Stimulated activated CD4-positive, alpha-beta T cell treated with anti-CD3 and anti-CD28 coated beads, Interleukin-15, amount 100 ng/mL, for 48 hours (primary cell): ENCODE measurements at places on chromosomes 3 and 15.

- no peak for DNase-seq
These were observed 92.3 kb downstream of the FOXP1 start for GRCh38 chr3:71491154-71491752.

DNA sequence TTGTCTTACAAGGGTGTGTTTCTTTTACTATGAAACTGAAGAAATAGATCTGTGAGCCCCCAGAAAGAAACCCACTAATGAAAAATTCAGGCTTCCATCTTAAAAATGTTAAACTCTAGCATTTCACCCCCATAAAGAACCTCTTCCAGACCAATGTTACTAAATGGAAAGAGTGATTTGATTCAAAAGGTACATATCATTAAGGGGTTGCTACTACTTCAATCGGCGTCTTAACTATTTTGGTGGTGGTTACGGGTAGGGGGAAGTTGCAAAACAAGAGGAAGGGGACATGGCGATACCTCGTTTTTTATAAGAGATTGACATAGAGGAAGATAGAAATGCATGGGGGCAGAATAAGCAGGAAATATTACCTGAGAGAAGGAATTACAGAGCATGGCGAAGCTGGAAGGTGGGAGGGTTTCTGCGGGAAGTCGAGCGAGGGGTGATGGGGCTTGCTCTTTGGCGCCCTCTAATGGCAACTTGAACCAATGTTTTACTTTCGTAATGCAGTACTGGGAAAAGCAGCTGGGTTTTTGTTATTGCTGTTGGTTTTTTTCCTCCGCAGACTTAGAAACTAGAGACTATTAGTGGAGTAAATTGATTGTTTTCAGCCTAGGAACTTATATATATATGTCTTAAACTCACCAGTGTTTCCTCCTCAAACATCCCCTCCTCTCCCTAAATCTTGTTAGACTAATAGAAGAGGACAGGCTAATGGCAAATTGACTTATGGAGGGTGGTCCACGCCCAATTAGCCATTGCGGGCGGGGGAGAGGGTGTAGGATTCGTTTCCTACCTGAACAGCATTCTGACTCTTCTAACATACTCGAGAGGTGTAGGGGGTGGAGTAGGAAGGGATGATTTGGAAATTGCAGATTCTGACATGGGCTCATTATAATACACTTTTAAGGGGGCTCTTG, 11.3 kb upstream of the SOX2 start:
- no peak for DNase-seq

DNA sequence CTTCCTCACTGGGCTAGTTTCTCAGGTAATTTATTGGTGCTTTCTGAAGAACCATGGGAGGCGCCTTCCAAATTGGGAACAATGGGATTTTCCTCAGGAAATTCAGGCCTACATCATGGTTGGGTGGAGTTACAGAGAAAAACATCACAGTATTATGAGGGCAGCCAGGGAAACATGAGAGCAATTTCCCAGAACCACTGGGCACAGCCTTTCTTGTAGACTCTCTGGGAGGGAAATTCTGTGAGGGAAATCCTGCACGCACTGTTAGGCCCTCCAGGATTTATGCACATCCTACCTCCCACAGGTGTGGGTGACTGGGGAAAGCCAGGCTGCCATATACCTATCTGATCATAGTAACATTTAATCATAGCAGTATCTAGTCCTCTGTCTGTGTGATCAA, 13.2 kb downstream of the POPDC2 start:
- no peak for DNase-seq

GRCh38 chr3:125916376-125916978, 52.5 kb upstream of the ROPN1B start:
- no peak for DNase-seq

DNA sequence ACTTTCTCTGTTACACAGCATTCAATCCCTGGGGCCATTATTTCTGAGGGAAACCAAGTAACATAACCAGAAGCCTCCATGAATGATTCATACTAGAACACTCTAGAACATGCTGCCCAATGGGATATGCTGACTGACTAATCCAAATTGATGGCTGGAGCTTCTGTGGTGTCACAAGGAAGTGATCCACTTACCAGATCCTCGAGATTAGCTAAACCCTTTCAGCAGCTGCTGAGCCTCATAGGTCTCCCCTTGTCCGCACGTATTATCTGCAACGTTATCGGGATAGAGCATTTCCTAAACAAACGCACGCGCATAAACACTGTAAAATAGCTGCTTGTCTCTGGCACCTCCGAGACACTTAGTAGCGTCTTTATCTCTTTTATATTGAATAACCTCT, 61.2 kb upstream of the PROK2 start:
- no peak for DNase-seq

DNA sequence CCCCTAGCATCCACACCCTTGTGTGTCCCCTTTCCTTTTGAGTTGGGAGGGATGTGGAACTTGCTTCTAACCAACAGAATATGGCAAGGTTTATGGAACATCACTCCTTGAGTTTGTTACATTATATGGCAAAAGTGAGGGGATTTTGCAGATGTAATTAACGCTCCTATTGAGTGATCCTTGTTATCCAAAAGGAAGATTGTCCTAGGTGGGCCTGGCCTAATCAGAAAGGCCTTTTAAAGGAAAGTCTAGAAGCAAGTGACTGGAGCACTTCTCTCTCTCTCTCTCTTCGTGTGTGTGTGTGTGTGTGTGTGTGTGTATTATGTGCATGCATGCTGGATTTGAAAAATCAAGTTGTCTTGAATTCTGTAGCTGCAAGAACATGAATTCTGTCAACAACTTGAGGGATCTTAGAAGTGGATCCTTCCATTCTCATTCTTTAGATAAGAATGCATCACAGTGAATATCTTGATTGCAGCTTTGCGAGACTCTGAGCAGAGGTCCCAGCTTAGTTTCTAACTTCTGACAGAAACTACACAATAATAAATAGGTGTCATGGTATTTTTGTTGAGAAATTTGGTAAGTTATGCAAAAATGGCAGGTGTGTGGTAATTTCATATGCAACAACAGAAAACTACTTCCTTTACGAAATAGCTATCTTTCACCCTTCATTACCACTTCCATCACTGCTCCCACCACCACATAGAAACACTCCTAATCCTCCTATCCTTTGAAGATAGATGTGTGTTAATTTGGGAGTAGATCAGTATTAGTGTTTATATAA, 360.9 kb upstream of the CBLB start:
- DNase-seq: no peak

DNA sequence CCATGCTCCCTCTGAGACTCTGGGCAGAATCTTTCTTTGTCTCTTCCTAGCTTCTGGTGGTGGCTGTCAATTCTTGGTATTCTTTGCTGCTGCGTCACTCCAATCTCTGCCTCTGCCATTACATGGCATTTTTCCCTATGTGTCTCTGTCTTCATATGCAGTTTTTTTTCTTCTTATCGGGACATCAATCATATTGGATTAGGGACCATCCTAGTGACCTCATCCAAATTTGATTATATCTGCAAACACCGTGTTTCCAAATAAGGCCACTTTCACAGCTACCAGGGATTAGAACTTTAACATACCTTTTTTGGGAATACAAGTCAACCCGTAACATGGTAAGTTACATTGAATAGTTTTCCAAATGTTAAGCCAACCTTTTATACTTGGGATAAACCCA, 358.2 kb upstream of the FRG2C start:
- no peak for DNase-seq

DNA sequence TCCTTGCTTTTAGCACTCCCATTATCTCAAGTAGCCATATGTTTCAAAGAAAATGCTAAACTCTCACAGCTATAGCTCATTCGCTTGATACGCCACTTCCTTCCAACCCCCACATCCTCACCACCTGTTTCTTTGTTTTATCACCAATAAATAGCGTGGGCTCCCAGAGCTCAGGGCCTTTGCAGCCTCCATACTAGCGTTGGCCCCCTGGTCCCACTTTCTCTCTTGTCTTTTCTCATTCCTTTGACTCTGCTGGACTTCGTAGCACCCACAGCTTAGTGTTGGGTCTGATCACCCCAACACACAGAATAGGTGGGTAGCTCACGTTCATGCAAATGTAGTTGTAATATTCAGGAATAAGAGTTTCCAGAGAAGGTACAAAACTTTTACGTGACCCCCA, 4.1 kb upstream of the GPD1L start:
- no peak for DNase-seq

DNA sequence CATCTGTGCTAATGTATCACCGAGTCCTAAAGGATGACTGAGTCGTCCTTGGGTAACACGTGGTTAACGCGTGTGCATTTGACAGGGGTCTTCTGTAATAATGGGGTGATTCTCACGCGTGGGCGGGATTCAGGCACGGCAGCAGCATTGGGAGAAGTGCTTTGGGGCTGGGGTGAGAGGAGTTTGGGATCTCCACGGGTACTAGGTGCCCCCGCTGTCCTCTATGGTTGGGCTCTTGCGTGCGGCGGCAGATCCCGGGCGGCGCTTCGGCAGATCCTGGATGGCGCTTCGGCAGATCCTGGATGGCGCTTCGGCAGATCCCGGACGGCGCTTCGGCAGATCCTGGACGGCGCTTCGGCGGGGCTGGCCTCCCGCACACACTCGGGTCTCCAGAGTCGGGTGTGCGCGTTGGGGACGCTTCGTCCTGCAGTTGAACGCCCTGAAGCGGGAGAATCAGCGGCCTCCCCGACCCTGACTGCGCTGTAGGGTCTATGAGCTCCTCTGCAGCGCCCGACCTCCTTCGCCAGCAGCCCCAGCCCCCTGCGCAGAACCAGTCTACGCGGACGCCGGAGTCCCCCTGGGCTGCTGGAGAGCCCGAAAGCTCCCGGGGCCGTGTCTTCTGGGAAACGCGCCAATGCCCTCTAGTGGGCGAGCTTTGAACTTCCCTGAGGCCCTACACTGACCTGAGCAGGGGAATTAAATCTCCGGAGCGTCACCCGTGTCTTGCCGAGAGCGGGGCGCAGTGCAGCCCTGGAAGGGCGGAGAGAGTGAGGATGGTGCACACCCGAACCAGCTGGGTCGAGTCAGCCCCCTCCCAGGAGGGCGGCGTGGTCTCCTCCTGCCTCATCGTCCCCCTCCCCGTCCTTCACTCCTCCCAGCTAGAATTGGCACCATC, 48.1 kb upstream of the EPHB3 start:
- DNase-seq: peak; percentile 64

DNA sequence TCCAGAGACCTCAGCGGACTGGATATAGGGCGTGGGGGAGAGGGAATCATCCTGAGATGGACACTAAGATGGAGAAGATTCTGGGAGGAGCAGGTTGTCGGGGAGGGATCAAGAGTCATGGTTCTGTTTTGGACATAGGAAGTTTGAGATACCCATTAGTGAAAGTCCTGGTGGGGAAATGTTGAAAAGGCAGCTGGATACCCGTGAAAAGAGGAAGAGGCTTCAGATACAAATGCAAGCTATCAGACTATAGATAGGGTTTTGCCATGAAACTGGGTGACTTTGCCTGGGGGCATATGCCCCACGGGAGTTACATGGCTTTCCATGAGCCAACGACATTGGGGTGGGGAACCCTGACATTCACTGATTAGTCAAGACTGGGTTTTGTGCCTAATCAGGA, 1.1 kb upstream of the GPR62 start:
- no peak for DNase-seq

GRCh38 chr3:99645277-99646106, 7.1 kb downstream of the COL8A1 start:
- no peak for DNase-seq

DNA sequence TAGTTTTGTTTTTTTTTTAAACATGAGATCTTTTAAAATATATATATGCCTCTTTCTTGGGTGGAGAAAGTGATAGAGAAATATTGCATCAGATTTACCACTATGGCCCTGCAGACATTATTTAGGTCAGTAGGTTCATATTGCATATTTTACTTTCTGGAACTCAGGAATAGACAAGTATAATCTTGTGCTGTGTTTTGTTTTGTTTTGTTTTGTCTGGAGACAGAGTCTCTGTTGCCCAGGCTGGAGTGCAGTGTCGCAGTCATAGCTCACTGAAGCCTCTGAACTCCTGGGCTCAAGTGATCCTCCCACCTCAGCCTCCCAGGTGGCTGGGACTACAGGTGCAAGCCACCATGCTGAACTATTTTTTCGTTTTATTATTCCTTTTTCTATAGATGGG, 21.5 kb upstream of the DUT start:
- no peak for DNase-seq

DNA sequence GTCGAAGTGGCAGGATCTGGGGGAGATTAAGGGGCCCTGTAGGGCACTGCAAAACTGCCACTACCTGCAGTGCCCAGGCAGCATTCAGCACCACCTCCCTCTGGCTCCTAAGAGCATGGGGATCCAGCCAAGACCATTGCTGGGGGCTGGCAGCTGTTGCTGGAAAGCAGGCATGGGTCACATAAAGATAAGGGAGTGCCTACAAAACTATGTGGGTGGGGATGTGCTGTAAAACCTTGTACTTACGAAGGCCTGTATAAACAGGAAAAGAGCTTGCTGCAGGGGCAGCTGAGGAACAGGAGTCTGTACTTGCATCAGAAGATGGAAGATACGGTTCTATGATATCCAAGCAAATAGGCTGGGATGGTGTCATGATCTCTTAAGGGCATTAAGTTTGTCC, 27.1 kb downstream of the IL20RB start:
- DNase-seq: no peak

DNA sequence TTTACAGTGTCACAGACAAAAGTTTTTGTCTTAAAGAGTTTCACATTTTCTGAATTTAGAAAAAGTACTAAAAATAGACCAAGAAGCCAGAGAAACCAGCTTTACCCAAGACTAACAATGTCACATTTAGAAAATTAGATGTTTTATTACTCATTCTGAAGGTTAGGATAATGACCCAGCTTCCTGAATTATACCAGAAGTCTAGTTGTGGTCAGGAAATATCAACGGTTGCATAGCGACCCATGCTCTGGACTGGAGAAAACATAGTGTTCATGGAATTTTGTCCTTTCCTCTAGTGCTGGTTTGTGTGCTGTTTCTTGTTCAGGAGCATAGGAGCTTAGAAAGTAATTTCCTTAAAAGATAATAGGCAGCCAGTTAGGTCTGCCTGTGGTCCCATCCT, 59.0 kb downstream of the DPPA2 start:
- no peak for DNase-seq

GRCh38 chr3:183181606-183182005, 19.1 kb upstream of the LAMP3 start:
- DNase-seq: no peak

GRCh38 chr15:43505738-43506137, 11.7 kb upstream of the MAP1A start:
- DNase-seq: no peak

- no peak for DNase-seq
These were observed 788 bp upstream of the DLG1 start for GRCh38 chr3:197298945-197299854.

GRCh38 chr3:73695841-73696240, 71.1 kb upstream of the PDZRN3 start:
- DNase-seq: no peak

- DNase-seq: no peak
These were observed 951 bp downstream of the GPR62 start for GRCh38 chr3:51955893-51956770.
